GM18507 (cell line): ENCODE measurements at places on chromosomes 13 and 19.

DNA sequence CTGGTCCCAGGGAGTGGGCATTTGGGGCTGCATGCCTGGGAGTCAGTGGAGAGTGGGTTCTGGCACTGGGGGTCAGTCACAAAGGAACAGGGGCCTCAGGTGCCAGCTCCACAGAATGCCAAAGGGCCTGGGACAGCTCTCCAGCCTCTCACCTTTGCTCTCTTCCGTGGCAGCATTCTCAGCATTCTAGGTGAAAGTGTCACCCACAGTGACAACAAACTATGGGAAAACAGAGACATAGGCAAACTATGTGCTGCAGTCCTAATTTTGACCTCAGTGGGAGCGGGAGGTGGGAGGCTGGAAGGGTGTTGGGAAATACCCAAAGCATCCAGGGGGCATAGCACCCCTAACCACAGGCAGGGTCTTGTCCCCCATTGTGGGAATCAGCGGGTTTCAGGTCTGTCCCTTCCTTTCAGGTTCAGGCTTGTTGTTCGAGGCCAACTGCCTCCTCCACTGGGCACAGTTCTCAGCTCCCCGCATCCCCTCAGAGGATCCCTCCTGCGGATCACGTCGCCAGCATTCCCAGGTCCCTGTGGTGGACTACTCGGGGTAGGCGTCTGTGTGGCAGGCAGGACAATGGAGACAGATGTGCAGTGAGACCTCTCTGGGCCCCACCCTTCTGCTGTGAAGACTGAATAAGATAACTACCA, 52.4 kb downstream of the TSHZ3 start:
- no peak for DNase-seq

DNA sequence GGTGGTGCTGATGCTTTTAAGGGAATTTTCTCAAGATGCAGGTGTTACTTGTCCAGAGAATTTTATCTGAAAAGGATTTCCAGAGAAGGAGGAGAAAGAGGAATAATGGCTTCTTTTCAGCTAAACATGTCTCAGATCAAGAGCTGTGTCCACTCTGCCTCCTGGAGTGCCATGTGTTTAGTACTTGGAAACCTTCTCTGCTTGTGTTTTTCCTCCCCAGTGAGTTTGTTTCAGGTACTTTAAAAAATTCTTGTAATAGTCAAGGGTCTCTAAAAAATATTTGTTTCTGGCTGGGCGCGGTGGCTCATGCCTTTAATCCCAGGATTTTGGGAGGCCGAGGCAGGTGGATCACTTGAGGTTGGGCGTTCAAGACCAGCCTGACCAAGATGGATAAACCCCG, 22.7 kb downstream of the ZNF431 start:
- no peak for DNase-seq

GRCh38 chr19:46150606-46151005, 2.6 kb downstream of the IGFL2 start:
- DNase-seq, result no peak

DNA sequence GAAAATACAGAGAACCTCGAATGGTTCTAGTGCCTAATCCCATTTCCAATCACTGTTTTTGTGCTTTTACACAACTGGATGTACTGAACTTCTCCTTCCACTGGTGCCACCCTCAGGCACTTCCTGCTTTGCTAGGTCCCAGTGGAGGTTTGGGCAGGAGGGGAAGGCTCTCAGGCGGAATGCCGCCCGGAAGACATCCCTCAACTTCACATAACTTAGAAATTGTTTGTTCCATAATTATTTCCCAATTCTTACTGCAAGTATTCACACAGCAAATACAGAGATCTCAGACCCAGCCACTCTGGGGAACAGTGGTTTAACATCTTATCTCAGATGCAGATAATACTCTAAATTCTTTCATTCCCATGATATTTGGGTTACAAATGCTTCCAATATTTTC, 195.7 kb upstream of the IPO5 start:
- DNase-seq, result no peak

DNA sequence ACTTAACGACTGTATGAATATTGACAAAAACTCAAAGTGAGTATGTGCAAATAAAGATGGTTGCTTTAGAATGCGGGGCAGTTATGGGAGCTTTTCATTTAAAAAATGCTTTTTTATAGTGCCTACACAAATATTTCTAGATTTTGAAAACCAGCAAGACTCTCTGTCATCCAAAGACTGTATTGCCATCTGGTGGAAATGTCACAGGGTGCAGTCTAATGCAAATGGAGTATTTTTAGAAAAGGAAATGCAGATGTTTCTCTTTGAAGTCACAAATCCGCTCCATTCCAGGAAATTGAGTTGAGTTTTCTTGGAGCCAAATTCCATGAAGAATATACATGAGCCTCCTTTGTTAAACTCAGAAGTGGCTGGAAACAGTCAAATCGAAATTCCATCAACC, 2.3 kb upstream of the C1QTNF9B start:
- DNase-seq, result no peak

- no peak for DNase-seq
Observed at GRCh38 chr19:38162632-38163031, 61.4 kb downstream of the DPF1 start.

- DNase-seq, result no peak
Observed at GRCh38 chr13:72864142-72865011, 82.4 kb downstream of the PIBF1 start.

GRCh38 chr13:32976056-32976805, 40.0 kb upstream of the KL start:
- no peak for DNase-seq

DNA sequence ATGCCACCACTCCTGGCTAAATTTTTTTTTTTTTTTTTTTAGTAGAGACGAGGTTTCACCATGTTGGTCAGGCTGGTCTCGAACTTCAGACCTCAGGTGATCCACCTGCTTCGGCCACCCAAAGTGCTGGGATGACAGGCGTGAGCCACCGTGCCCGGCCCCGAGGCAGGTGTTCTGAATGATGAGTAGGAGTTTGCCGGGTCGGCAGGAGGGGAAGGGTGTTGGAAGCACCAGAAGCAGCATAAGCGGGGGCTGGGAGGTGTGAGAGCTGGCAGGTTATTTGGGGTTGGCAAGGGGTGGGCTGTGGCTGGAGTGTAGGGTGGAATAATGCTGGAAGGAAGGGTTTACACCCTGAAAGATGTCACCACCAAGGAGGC, 1.8 kb downstream of the SPPL2B start:
- DNase-seq, result no peak

DNA sequence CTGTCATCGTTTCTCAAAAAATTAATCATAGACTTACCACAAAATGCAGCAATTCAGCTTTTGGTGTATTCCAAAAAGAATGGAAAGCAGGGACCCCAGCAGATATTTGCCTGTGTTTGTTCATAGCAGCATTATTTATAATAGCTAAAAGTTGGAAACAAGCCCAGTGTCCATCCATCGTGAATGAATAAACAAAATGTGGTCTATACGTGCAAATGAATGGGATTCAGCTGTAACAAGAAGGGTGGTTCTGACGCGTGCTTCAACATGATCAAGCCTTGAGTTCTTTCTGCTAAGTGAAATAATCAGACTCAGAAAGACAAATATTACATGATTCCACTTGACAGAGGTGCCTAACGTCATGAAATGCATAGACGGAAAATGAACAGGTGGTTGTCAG, 36.4 kb downstream of the PSG11 start:
- no peak for DNase-seq

DNA sequence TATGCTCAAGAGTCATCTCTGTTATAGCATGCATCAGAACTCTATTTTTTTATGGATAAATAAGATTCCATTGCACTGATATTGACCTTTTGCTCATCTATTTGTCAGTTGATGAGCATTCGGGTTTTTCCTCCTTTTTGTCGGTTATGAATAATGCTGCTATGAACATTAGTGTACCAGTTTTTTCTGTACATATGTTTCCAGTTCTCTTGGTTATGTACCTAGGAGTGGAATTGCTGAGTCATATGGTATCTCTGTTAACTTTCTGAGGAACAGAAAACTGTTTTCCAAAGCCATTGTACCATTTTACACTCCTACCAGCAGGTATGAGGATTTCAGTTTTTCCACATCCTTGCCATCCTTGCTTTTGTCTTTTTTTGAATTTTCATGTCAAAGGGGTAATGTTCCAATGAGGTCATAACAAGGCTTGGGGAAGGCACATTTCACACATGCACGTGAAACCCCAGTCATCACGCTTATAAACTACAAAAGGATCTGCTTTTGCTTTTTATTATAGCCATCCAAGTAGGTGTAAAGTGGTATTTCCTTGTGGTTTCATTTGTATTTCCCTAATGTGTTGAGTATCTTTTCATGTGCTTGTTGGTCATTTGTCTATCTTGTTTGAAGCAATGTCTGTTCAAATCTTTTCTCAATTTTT, 14.6 kb downstream of the KBTBD7 start:
- no peak for DNase-seq

DNA sequence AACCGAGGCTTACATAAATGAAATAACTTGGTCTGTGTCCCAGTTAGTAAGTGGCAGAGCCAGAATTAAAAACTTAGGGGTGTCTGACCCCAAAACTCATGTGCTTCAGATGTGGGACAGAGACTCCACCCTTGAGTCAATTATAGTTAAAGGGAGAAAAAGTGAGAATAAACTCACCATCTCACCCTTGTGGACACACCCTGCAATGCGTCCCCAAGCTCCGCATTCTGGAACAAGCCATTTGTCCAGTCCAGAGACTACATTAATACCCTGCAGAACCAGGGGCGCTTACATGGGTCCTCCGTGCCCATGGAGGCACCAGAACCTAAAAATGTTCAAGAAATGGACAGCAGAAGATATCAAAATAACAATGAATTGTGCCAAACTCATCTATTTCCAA, 207.0 kb upstream of the ZNF507 start:
- no peak for DNase-seq
